ENCODE measurements at places on chromosomes 7 and 10.

GRCh38 chr7:131578602-131579001, 22.2 kb upstream of the PODXL start:
- DNase-seq = no peak

- DNase-seq = no peak
Measured at GRCh38 chr10:56991591-56992069, 630.6 kb upstream of the ZWINT start.

GRCh38 chr7:31553661-31554081, 39.8 kb downstream of the ITPRID1 start:
- no peak for DNase-seq

DNA sequence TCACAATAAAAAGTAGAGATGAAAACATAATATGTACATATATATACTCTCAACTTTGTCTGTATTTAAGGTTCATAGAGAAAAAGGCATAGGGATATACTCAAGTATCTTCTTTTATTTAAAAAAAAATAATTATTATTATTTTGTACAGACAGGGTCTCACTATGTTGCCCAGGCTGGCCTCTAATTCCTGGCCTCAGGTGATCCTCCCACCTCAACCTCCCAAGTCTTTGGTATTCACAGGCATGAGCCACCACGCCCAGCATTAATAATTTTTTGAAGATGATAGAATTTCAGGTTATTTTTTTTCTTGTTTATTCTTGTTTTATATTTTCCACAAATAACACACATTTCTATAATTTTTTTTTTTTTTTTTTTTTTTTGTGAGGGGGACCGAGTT, 113.8 kb downstream of the PLXNA4 start:
- no peak for DNase-seq

- DNase-seq = no peak
Measured at GRCh38 chr7:100951172-100951571, 1.8 kb downstream of the MUC3A start.

DNA sequence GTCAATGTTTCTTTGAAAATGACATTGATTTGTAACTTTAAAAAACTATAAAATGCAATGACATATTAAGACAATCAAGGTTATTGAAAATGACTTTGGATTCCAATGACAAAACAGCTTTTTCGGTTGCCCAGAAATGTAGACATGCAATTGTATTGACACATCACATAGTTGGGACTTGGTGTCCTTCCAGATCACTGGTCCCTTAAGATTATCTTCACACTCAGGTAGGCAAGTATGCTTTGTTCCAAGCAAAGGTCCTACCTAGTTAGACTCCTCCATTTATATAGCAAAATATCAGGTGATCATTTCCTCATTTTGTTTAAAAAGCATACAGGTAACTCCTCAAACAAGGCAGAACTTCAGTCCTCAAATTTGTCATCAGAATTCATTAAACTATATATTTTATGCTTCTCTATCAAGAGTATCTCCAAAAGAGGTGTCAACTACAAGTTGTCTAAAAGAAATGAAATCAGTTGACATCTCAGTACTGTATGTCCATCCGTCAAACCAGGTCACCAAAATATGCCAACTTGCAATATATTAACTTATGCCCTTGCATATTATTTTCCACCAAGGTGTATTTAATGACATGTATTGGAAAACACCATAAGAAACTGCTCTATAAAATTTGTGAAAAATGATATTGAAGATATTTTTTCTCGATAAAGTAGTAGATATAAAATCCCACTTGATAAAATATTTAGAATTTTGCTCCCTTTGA, 64.6 kb downstream of the TSPAN12 start:
- DNase-seq = no peak

DNA sequence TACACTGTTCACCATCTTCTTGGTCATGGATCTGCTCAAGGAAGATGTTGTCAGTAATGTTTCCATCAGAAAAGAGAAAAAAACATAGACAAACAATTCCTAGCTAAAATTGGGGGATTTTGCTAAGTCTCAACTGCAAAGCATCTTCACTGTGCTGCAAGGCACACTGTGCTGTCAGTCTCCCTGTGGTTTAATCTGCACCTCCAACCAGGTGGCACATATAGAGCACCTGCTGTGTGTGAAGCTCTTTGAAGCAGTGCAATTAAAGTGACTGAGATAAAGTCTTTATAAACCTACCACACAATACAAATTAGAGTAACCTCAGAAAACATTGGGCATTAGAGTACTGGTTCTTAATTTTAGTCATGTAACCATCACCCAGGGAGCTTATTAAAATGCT, 6.3 kb downstream of the NRAP start:
- no peak for DNase-seq

DNA sequence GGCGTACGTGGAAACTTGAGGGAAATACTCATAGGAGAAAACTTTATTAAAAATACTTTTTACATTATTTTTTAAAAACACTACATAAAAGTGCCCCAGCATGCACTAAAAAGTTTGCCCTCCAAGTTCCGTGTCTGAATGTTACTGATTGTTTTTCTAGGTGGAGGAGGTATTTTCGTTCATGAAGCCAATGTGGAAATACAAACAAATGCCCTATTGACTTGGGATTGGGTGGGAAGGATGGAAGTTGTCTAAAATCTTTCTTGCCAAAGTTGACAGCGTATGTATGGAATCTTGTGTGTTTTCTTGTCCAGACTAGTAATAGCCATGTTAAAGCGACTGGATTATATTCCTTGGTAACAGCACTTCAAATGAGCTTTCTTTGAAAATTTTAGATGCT, 1.2 kb downstream of the PROSER2 start:
- DNase-seq = no peak

DNA sequence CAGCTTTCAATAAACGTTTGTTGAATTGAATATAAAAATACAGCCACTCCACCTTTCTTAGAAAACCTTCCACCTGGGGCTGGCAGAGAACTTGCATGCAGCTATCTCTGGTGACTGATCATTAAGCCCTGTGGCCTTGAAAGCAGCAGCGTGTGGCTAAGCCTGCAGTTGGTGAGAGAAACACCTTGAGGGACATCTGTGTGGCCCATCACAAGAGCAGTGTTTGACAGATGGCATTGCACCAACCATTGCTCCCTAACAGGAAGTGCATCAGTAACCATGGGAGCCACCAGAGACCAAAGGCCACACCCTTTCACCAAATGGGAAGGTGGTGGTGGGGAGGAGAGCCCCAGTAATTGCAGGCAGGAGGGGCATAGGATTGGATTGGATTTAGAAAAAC, 22.4 kb downstream of the RHOBTB1 start:
- DNase-seq = no peak

DNA sequence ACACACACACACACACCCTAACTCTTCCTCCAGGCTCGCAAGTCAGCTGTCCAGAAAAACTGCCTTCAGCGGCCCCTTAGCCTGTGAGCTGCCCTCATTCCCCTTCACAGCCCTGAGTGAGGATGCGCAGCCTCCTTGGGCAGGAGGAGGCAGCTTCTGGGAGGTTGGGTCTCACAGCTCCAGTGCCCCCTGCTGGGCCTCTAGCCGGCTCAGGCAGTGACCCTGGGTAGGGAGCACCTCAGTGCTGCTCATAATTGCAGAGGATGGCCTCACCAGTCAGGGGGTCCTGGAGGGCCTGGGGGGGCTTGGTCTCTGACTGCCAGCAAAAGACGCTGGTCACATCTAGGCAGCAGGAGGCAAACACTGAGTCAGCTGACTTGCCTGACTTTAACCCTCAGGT, 43.7 kb downstream of the ZNF273 start:
- DNase-seq = no peak

DNA sequence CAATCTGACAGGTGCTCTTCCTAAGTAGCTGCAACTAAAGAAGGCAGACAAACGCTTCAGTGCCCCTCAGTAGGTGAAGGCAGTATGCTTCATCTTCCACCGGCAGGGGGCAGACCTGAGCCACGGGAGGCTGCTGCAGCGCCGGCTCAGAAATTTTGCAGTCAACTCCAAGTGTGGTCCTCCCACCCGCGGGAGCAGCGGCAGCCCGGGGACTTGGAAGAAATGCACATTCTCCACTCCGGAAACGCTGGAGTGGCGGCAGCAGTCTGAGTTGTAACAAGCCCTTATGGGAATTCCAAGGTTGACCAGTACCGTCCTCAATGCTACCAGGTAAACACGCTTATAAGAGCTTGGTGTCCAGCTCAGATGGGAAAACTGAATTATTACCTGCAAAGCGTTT, 3.4 kb downstream of the IGFBP3 start:
- DNase-seq = peak; percentile 53

- no peak for DNase-seq
Measured at GRCh38 chr7:142956951-142957623, 5.1 kb downstream of the KEL start.

GRCh38 chr7:139108266-139109187, 993 bp downstream of the ZC3HAV1 start:
- no peak for DNase-seq

GRCh38 chr7:47441796-47442604, 139.9 kb downstream of the TNS3 start:
- DNase-seq = no peak

GRCh38 chr7:72540106-72540611, 128.0 kb upstream of the CALN1 start:
- DNase-seq = no peak

- DNase-seq = no peak
Measured at GRCh38 chr10:725786-726185, 36.3 kb upstream of the DIP2C start.

DNA sequence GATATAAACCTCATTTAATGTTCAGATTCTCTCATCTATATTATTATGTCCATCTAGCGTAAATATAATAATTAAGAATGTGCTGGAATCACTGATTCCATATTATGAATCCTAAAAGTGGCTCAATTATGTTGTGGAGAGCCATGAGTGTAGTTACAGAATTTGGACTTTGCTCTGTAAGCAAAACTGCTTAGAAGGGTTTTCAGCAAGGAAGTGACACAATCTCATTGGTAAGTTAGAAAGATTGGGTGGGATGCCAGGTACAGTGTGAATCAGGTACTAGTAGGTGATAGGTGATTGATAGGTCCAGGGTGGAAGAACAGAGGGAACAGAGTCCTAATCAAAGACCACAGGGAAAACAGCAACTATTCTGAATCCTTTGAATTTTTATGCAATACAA, 74.9 kb upstream of the ABLIM1 start:
- no peak for DNase-seq

DNA sequence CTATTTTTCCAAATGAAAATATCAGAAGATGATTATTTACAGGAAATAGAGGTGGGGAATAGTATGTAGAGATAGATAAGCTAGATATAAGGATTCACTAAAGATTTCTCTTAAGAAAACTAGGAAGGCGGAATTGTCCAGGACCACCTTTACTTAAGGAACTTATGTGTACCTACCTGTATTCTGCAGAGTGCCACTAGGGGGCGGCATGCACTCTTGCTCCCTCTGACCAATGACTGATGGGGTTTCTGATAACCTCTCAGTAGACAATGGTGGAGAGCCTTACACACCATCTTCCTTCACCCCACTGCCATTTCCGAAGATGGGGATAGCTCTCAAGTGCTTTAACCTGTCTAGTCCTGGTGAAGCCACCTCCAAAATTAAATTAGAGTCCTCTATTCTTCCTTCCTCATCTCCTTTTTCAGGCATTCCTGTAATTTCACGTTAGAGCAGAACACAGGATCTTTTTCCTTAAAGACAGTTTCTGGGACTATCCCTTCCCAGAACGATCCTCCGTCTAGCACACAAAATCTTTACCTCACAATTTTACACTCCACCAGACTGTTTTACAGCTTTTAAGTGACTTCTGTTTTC, 453.1 kb downstream of the SORCS1 start:
- DNase-seq = no peak

- peak; percentile 37 for DNase-seq
Measured at GRCh38 chr7:106657085-106657991, 3.6 kb downstream of the CCDC71L start.

GRCh38 chr10:55897490-55897921, 463.6 kb downstream of the ZWINT start:
- DNase-seq = no peak

Measured in fibroblast of skin of left quadriceps (primary cell).